ENCODE measurements at places on chromosomes 6 and 20. TPM values are rescaled to one million over a fixed set of nuclear protein-coding genes. Genes with fewer than 3 reads are reported as not detected.

The MAFB gene
- total RNA-seq = 0.71 TPM

The TRIM15 gene
- not detected for total RNA-seq

The CAGE1 gene
- not detected for total RNA-seq

The C20orf202 gene
- not detected for total RNA-seq

The KCNQ2 gene
- 1.4 TPM for total RNA-seq

The LINC00237 gene
- total RNA-seq = not detected

The CD93 gene
- not detected for total RNA-seq

The STK38 gene
- total RNA-seq = 23.2 TPM

The TCP11 gene
- 2.3 TPM for total RNA-seq

The PGC gene
- total RNA-seq = not detected

The PRND gene
- total RNA-seq = not detected

The ID4 gene
- 3.5 TPM for total RNA-seq

The SNX5 gene
- 80.5 TPM for total RNA-seq

The SLPI gene
- not detected for total RNA-seq

The CEP85L gene
- total RNA-seq = 13.6 TPM

The SLC22A7 gene
- total RNA-seq = not detected

The GLP1R gene
- not detected for total RNA-seq

The OR2B6 gene
- total RNA-seq = not detected

The SMLR1 gene
- total RNA-seq = not detected

The CTSA gene
- 101 TPM for total RNA-seq

The PACSIN1 gene
- not detected for total RNA-seq

The FAM210B gene
- total RNA-seq = 32.1 TPM

The PXMP4 gene
- 6.3 TPM for total RNA-seq

The TPBG gene
- total RNA-seq = 83.3 TPM

The E2F3 gene
- total RNA-seq = 2.3 TPM

The VSTM2L gene
- total RNA-seq = 12.9 TPM
